ENCODE measurements at places on chromosomes 4 and X. TPM values are rescaled to one million over a fixed set of nuclear protein-coding genes. Genes with fewer than 3 reads are reported as not detected.

Gene ACOX3
- total RNA-seq = 34.9 TPM

Gene FAM184B
- total RNA-seq = 3.6 TPM

DNA sequence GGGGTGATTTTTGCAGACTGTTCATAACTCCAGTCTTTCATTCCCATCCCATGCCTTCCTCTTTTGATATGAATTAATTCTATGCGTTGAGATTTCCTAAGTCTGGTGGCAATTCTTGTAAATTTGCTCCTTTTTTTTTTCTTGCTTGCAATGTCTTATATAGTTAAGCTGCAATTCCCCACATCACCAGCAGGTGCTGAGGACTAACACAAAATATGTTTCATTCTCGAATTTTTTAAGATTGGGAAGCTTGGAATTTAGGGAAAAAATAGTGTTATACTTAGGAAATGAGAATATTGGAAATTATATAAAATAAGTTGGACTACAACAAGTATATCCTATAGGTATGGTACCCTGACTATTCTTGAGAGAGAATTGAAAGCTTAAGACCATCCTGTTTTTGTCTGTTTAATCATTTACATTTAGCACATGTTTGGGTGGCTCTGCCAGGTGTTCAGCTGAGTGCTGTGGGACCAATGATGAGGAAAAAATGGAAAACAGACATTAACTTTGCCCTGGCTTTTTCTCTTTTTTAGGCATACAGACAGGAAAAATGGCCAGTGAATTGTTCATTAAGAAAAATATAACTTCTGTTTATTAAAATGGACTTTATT, 30.2 kb downstream of the AFF2 start:
- no peak for DNase-seq

GRCh38 chr4:125781651-125782050, 466.9 kb downstream of the FAT4 start:
- DNase-seq = no peak

DNA sequence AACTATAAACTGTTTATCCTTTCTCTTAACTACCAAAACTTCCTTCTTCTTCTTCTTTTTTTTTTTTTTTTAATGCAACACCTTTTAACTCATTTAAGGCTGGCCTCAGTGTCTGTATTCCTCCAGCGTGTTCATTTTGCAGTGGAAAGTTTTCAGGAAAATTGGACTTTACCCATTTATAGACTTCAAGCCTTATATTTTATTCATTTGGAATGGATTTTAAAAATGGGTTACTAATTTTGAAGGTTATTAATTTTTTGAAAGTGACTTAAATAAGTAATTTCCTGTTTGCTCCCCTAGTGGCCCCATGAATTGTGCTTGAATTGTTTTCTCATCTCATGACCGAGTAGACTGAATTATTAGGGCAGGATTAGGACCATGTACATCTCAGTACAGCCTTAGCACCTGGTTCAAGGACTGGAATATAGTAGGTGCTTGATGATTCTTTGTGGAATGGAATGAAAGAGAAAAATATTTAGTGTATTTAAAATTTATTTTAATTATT, 282.7 kb downstream of the ANKRD50 start:
- DNase-seq = no peak

- DNase-seq = no peak
Observed at GRCh38 chr4:68987007-68987406, 35.4 kb upstream of the UGT2A3 start.

Data from occipital lobe (tissue), 3 donors.